ENCODE measurements at places on chromosomes 13 and 19.

- DNase-seq, result no peak
Measured at GRCh38 chr13:27962128-27962841, 6.8 kb downstream of the CDX2 start.

DNA sequence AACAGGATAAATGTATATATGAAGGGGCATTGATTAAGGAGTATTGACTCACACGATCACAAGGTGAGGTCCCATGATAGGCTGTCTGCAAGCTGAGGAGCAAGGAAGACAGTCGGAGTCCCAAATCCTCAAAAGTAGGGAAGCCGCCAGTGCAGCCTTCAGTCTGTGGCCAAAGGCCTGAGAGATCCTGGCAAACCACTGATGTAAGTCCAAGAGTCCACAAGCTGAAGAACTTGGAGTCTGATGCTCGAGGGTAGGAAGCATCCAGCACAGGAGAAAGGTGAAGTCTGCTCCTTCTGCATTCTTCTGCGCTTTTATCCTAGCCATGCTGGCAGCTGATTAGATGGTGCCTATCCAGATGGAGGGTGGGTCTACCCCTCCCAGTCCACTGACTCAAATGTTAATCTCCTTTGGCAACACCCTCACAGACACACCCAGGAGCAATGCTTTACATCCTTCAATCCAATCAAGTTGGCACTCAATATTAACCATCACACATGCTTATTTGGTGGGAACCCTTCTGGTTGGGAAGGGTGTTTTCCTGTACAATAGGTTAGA, 55.1 kb downstream of the SLAIN1 start:
- no peak for DNase-seq

DNA sequence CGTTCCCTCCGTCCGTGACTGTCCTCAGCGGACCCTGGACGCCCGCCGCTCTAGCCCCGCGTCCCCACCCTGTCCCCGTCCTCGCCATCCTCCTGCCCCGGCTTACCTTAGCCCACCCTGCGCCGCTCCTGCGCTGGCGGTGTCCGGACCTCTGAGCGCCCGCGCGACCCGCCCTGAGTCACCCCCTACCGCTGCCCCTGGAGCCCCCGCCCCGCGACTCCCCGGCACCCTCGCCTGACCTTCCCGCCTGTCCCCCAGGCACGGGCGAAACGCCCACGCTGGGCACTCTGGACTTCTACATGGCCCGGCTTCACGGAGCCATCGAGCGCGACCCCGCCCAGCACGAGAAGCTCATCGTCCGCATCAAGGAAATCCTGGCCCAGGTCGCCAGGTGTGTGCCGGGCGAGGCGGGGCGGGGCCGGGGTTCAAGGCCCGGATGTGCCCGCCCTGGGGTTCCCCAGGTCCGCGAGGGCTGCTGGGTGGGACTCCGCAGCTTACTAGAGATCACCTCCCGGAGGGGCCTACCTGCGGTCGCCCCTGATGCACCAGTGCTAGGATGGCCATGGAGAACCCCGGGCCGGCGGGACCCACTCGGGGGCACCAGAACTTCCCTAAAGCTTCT, 5.1 kb downstream of the HMG20B start:
- no peak for DNase-seq

DNA sequence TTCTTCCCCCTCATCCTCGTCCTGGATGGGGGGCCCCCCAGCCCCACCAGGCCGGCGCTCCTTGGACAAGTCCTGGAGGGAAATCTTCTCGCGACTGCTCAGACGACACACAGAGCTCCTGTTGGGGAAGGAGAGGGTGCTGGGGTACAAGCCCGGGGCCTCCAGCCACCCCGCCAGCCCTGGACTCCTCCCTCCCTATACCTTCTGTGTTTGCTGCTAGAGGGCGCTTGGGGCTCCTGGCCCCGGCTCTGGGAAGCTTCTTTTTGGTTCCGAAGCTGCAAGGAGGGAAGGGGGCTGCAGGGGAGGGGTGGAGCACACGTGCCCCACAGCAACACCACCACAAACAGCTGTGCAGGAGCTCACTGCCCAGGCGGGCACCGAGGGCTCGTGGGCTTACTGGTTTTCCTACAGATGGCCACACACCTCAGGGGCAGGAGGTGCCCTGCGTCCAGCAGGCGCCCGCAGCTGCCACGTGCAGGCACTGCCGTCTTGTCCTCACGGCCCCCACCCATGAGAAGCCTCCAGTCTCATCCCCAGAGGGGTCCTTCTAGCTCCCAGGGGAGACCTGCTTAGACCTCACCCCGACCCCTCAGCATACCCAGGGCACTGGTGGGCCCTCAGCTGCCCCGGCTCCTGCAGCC, 20.5 kb downstream of the EPS8L1 start:
- DNase-seq, result no peak

GRCh38 chr19:18239303-18239702, 13.1 kb upstream of the PDE4C start:
- no peak for DNase-seq

DNA sequence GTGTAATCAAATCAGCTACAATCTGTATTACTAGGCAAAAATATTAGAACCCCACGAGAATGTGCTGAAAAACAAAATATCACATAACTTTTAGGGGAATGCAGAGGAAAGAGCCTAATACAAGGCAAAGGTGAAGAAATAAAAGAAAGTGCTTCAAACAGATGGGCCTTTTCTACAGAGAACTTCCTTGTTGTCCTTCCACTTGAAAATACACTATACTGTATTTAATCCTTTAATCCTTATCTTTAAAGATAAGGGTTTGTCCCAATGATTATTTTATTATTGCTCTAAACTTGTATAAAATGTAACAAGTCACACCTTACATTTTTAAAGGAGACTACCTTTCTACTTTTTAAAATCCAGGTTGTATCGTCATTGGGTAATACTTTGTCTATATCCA, 296.5 kb downstream of the NDFIP2 start:
- no peak for DNase-seq

GRCh38 chr13:61045251-61045650, 370.4 kb downstream of the PCDH20 start:
- DNase-seq, result no peak

Measured in right kidney (tissue), 9 donors.